ENCODE measurements at places on chromosomes 16 and 17.

DNA sequence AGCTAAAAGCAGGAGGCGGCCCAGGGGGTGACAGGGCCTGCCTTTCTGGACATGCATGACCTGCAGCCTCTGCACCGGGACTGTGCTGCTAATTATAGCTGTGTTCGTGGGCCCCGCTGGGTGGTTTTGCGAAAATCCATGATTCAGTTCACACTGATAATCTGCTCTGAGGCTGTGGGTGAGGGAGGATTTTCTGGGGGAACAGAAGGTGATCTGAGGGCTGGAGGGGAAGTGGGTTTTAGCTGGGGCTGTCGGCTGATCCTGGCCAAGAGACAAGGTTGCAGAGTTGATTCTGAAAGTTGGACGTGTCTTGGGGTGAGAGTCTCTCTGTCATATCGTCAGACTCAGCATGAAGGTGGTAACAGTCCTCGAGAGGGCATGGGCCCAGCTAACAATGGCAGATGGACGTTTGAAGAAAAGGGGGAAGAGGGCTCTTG, 187.5 kb upstream of the ZNF469 start:
- DNase-seq, result no peak

DNA sequence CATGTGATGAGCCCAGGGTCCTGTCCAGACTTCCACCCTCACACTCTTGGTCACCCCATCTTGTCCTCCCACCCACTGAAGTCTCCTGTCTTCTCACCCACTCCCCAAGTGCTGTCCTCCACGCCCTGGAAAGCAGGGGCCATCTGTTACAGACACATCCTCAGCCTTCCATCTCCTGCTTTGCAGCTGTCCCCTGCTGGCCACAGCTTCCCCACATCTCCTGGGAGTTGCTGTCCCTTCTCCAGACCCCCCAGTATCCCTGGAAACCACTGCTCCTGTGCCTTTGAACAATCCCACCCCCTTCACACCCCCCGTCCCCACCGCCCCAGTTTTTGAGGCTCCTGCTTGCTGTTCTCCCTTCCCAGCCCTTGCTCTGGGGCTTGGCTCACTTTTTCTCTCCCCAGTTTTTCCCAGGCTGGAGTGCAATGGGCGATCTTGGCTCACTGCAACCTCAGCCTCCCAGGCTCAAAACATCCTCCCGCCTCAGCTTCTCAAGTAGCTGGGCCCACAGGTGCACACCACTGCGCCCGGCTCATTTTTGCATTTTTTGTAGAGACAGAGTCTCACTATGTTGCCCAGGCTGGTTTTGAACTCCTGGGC, 30.4 kb upstream of the ZFP90 start:
- no peak for DNase-seq

DNA sequence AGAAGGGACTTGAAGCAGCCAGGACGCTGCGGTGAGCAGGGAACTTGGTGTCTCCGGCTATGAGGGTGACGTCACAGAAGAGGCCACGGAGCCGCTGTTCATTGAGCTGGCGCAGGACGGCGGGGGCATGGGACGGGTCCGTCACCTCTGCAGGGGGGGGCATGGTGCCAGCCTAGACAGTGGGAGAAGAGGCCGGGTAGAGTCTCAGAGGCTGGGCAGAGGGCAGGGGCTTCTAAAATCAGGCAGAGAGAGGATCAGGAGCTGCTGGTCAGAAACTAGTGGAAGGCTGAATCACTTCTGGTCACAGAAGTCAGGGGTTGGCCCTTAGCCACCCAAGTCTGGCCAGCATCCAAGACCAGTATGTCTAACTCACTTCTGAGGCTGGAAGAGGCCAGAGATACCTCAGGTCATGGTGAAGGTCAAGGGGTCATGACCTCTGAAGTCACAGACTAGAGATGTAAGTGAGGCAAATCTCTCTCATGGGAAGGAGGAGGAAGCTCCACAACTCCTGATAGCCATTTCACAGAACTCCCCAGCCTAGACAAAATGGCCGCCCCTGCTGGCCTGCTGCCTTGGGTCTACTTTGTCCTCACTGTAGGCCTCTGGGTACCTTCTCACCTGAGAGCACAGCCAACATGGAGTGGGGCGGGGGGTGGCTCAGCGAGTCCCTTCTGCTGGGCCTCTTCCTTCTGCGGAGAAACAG, 12.6 kb downstream of the ZBTB4 start:
- DNase-seq, result no peak

DNA sequence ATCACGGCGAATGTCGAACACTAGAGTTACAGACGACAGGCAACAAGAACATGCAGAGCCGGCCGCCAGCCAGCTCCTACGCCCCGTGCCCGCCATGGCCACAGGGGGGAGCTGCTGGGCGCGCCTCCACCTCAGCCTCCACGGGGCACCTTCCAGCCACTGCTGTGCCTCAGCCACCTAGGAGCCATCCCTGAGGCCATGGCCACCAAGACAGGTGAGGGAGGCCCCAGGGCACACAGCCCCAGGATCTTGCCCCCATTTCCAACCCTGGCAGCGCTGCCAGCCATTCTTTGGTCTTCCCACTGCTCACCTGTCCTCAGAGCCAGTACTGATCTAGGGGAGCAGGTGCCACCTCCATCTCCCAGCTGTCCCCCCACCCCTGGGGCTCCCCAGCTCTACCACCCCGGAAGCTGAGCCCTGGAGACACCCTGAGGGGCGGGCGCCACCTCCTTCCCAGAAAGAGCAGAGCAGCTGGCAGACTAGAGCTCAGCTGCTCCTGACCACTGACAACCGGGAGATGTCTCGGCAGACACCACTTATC, 11.8 kb downstream of the GNPTG start:
- DNase-seq, result peak; percentile 91

GRCh38 chr17:28661635-28662526, at the start of the genes SDF2 and SUPT6H:
TSS of gene SDF2 (minus strand) at chr17:28661906. CDS start at chr17:28661876, 30 bp downstream.
TSS of gene SUPT6H (plus strand) at chr17:28662205. CDS start at chr17:28673402, 11,197 bp downstream.
- DNase-seq, result peak; percentile 94

DNA sequence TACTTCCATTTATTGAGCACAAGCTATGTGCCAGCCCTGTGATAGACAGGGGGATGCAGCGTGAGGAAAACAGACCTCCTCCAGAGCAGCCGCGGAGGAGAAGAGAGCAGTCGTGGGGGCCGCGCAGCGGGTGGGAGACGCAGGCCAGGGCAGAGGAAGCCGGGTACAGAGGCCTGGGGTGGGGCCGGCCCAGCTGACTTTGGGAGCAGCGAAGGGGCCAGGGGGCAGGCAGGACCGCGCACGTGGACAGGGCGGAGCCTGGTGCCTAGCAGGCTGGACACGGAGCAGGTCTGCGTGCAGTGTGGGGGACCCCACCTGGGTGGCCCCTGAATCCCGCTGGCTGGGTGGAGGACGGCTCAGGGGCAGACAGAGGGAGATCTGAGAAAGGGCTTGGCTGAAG, 46.2 kb downstream of the ZFPM1 start:
- DNase-seq, result no peak

DNA sequence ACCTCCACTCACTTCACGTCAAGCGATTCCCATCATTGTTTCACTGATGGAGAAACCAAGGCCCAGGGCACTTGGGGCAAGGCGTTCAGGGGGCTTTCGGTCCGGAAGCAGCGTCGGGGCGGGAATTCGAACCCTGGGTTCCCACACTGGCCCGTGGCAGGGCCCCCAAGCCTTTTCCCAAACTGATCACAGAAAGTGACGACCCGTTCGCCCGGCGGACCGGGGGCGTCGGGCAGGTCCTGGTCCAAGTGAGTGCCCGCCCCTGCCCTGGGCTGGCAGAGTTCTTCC, 856 bp upstream of the MON1B start:
- DNase-seq, result no peak

DNA sequence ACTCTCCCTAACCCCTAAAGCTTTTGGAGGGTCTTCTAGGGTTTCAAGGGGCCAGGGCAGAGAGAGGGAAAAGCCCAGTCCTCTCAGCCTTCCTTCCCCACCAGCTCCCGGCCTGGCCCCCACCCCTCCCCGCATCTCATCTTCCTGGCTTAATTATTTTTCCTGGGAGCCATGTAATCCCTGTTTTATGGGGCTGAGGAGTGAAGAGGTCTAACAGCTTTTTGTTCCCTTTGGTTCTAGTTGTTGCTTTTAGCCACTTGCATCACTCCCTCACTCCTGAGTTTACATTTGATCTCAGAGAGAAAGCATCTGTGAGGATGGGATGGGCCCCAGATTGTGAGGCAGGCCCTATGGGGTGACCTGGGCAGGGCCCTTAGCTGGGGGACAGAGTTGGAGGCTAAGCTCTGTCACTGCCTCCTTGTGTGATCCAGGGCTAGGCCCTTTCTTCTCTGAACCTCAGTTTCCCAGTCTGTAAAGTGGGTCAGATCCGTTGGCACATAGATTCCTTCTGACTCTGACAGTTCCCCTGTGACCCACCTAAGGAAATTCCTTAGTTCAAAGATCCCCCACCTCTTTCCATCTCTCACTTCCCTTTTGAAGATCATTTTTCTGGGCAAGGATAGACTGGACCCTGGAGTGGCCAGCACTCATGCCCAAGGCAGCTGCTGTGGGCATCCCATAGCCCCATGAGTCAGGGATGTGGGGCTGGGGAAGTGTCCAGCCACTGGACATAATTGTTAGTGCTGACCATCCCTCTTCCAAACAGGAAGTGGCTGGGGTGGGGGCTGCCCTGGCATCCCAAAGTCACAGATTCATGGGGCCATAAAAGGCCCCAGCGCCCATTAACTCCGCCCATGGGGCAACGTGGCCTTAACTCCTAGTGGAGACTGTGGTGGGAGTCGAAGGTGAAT, 20.1 kb downstream of the UNC119 start:
- DNase-seq, result no peak

DNA sequence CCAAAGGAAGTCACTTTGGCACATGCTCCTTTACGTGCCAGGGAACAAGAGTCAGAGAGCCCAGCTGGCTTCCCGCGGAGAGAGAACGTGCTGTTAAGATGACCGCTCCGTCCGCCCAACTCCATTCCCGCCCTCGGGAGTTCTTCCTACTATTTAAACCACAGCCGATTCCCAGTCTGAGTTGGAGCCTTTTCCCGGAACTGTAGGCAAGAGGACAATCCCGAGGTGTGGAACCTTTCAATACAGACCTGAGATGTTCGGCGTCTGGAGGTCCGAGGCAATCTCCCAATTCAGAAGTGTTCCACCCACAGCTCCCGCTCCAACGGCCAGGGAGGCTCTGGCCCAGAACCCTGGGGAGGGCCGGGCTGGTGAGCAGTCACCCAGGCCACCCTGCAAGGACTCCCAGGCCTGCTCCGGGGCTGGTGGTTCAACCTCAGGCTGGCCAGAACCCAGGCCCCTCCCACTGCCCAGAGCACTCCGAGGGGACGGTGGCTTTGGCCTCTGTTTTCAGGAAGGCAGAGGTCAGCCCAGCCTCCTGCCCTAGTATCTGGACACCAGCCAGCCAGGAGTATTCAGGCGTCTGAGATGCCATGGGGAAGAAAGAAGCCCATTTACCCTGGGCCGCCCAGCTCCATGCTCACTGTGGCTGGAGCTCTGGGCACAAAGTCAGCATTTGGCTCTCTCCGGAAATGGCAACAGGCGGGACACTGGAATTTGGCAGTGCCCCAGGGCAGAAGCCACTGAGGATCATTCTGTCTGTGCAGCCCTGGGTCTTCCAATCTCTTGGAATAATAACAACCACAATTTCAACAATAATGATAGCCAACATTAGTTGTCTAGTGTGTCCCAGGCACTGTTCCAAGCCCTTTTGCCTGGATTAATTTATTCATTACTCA, 21.4 kb downstream of the EMP2 start:
- no peak for DNase-seq

- DNase-seq, result no peak
These were observed 6.0 kb downstream of the CCDC137 start for GRCh38 chr17:81672504-81672903.

DNA sequence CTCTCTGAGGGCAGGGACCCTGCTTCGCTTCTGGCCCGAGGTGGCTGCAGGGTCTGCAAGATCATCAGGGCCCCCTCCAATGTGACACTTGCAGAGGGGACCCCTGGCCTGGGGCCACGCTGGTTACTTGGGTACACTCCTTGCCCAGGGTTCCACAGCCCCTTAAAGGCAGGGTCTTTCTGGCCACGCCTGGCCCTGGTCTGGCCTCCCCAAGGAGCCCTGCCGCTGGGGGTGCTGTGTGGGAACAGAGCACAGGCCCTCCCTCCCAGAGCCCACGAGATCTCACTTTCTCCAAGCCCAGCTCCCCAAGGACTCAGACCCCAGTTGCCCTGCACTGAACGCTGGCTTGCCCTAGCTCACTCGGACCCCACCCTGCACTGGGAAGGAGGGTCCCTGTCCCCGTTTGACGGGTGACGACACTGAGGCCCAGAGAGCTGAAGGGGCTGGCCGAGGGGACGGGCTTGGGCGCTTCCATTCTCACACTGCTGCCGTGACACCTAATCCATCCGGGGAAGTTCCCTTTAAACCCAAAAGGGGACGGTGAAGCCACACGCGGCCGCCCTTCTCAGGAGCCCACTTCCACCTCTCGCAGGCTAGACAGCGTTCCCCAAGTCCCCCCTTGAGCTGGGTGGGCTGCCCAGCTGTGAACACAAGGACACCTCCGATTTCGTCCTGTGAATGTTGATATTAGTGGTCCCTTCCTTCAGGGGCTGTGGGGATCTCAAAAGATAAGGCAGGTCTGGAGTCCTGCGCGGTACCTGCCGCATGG, 26.9 kb upstream of the OSGIN1 start:
- DNase-seq, result no peak

DNA sequence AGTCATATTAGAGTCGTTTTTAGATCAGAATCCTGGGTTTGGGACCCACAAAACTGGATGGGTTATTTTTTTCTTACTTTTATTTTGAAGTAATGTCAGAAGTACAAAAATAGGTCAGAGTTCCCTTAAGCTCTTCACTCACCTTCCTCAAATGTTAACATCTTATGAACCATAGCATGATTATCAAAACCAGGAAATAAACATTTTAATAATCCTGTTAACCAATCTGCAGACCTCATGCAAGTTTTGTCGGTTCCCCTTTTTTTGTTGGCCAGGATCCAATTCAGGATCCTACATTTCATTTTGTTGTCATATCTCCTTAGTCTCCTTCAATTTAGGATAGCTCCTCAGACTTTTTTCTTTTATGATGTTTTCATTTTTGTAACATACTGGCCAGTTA, 162.0 kb downstream of the CHD9 start:
- DNase-seq, result no peak

DNA sequence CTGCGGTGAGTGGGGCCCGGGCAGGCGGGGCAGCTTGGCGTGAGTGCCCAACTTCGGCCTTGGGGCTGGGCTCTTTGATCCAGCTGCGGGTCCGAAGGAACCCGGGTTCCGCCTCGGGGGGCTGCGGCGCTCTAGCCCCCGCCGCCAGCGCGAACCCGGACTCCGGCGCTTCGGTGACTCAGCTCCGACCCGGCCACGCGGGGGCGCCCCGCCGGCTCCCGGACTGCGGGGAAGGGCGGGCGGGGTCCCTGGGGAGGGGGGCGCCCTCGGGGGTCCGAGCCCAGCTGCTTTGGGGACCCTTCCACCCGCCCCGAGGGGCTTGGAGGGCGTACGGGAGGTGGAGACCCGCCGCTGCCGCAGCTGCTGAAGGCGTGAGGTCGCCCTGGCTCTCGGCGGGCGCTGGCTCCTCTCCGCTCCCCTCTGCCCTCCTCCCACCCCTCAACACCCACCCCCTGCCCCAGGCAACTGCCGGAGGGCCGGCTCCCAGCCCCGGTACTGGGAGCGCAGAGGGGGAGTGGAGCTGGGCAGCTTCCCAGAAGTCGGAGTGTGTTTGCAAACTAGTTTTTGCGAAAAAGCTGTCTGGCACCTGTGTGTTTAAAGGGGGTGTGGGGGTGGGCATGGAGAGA, 516 bp downstream of the CPNE2 start:
- peak; percentile 84 for DNase-seq

All from GM13976 (cell line).